Astrocyte of the spinal cord (primary cell): ENCODE measurements at places on chromosomes 11 and 22.

DNA sequence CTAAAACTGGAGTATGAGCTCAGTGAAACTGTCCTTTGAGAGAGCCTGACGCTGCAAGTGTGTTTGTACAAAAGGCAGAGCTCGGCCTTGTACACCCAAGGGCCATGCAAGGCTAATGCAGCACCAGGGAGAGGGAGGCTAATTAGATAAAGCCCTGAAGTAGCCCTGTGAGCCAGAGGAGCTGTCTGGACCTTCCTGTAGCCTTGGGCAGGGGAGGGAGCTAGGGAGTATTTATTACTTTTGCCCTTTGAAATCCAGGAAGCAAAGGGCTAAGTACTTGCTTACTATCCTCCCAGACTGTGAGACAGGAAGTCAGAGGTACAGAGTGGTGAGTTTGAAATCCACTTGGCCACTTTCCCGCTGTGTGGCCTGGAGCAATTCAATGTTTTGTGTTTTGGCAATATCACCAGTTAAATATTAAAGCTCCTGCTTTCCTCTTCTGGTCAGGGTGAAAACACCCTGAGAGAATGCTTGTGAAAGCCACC, 10.2 kb upstream of the LDHA start:
- DNase-seq = peak; percentile 94

DNA sequence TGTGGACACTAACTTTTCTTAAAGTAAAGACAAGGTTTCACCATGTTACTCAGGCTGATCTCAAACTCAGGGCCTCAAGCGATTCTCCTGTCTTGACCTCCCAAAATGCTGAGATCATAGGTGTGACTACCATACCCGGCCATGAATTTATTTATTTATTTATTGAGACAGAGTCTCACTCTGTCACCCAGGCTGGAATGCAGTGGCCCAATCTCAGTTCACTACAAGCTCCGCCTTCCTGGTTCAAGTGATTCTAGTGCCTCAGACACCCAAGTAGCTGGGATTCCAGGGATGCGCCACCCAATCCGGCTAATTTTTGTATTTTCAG, 29.7 kb upstream of the PCF11 start:
- DNase-seq = no peak

- DNase-seq = peak; percentile 31
These were observed 16.0 kb upstream of the PRG2 start for GRCh38 chr11:57406337-57406904.

DNA sequence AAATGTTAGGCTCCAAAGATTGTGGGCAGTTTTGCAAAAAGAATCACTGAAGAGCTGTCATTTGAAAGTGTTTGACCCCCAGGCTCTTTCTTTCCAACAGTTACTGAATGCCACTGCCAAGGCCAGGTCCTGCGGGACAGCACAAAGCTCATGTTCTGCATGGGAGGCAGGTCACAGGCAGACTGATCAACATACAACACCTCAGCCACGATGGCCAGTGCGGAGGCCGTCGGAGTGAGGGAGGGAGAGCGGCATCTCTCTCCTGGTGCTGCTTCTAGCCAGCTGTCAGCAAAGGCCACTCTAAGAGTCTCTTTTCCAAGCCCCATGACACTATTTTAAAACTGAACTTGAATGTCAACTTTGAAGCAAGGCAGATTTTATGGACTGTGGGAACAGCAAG, 49.9 kb downstream of the ARFGAP3 start:
- no peak for DNase-seq

DNA sequence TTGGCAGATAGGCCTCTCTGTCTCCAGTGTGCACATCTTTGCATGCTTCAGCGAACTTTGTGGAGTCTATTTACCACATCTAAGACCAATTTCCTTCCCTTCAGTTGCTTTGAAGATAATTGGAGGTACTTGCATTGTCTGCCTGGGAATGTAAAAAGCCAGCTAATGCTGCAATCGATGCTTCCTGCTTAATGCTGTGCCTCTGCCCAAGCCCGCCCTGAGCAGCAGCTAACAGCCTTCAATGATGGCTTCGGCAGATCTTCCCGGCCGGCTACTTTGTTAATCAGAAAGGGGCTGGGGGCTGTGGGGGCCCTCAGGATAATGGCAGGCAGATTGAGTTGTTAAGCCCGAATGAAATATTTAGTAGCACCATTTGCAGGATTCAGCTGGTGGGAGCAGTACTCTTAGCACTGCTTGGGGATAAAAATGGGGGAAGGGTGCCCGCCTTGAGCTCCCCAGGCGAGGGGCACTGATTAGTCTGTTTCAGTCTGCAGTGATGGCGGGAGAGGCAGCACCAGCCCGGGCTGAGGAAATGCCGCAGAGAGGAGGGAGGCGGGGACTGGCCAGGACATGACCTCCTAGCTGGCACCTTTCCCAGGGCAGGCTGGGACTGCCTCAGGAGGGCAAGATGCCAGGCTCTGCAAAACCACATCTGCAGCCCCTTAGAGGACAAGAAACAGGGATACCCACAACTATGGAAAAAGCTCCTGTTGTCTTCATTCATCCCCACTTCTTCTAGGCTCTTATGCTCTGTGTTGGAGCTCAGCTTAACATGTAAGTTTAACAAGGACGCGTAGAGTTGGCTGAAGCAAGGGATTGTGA, 460.0 kb downstream of the BUD13 start:
- DNase-seq = peak; percentile 29

DNA sequence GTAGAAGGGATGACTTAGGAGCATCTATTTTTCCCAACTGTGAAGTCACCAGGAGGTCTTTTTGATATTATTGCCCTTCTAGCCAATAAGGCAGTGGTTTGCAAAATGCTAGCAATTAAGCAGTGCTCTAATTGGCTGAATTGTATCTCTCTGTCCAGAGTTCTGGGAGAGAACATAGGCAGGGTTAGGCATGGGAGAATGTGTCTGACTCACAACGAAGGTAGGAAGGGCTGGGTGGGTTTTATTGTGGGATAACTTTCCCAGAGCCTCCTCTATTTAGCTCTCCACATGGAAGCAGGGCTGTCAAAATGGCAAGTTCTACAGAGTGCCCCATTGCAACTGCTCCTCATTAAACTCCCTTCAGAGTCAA, 415.9 kb upstream of the CADM1 start:
- DNase-seq = peak; percentile 20

- no peak for DNase-seq
These were observed 645 bp downstream of the RNF121 start for GRCh38 chr11:71929491-71929890.

- DNase-seq = no peak
These were observed 21.8 kb upstream of the YWHAH start for GRCh38 chr22:31922534-31922933.

GRCh38 chr11:34353881-34354280, 3.9 kb downstream of the ABTB2 start:
- no peak for DNase-seq

DNA sequence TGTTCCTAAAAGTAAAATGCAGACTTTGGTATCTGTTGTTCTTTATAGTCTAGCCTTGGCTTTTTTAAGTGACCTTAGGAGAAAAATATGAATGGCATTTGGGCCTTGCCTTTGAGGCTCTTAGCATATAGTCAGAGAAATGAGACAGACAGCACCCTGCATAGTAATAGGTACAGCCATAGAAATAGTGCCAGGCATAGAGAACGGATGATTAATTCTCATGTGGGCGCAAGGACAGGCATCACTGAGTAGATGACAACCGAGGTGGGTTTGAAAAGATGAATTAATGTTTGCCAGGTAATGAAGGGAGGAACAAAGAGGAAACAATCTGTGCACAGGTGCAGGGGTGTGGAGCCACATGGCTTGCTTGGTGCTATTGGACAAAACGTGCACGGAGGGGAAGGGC, 90.5 kb downstream of the BMAL1 start:
- peak; percentile 24 for DNase-seq

GRCh38 chr11:46695345-46696211, 4.8 kb downstream of the ARHGAP1 start:
- DNase-seq = no peak

DNA sequence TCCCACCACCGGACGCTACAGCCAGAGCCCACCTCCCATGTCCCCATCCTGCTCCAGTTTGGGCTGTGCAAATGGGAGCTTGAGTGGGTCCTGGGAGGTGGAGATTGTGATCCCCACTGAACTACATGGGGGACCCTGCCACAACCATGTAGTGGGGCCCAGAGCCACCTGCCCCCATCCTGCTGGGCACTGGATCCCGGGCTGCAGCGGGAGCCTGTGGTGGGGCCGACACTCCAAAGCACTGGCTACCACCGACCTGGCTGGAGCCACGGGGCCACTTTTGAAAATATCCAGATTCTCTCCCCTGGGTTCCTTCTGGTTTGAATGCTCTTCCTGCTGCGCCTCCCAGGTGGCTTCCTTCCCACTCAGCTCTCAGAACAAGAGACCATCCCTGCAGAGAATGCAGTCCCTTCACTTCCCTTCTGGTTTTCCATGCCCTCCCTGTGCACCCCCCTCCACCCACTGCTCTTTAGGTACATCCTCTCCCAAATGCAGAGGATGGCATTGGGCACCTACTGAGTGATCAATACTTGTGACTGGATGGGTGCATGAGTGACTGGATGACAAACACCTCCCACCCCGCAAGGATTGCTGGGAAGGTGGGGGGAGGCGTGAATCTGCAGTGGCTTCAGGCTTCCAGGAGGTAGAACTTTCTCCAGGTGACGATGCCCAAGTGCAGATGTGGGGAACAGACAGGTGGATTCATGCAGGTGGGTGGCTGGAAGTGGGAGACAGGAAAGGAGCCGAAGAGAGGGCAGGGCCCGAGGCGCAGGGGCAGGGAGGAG, 846 bp upstream of the UNC93B1 start:
- DNase-seq = no peak

DNA sequence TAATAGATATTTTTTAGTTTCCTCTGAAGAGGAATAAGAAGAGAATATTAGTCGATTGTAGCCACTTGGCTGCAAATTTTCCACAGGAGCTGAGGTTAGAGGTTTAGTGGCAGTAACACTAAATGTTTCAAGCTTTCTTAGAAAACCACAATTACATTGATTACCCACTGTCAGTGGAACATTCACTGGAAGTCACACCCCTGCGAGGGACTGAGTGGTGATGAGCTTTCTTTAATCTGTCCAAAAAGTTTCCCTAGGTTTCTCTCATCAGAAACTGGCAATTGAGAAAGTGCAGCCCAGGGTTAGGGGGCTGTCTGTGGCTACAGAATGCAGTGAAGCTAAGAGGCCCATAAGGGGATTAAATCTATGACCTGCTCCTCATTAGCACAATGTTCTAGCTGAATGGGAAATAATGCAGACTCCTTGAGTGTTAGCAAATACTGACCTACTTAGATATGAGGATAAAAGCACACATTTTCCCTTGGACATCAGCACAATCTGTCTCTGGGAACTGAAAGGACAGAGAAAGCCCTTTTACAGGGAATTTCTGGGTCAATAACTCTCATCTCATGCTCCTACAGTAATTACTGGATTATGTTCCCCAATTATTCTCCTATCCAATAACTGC, 189.5 kb downstream of the FAM76B start:
- DNase-seq = no peak
